Activated CD4-positive, alpha-beta T cell treated with anti-CD3 and anti-CD28 coated beads, Interleukin-2, amount 10 ng/mL, durations not matched to agents 7 days and 5 days (primary cell): ENCODE measurements at places on chromosomes 6 and 20. TPM values are rescaled to one million over a fixed set of nuclear protein-coding genes. Genes with fewer than 3 reads are reported as not detected.

GRCh38 chr6:11323666-11324452 is 91.4 kb upstream of the NEDD9 start:
- no peaks in the 10 kb centered on the region for H3K27me3 ChIP-seq
- no peak for DNase-seq
- no peak overlapping the region for H3K4me3 ChIP-seq
- H3K36me3 ChIP-seq, result peaks cover 47% of the 10 kb centered on the region
- no peak overlapping the region for H3K27ac ChIP-seq

DNA sequence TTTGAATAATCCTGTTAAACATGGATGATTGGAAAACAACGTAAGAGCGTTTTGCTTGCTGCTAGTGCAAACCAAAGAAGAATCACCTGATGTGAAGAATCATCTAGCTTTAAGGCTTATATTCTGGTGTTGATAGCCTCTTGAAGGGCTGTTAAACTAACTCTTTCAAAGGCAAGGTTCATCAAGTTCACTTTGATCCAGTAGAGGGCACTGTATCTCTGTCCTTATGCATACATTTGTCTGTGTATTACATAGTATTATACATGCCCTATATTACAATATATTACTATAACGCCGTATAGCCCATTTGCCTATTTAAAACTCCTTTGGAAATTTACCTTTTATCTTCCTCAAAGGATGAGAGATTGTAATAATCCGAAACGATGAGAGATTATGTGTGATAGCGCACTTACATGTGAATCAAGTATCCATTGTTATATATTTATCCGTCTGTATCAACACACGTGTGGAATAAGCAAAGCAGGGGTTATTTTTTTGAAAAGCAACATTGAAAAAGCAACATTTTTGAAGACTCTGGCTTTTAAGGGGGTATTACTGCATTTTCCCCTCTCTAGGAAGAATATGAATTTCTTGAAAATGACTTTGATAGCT is 50.8 kb upstream of the NRN1 start:
- H3K4me1 ChIP-seq, result no peaks in the 10 kb centered on the region
- H3K4me3 ChIP-seq, result no peak overlapping the region
- H3K36me3 ChIP-seq, result no peaks in the 10 kb centered on the region
- H3K27ac ChIP-seq, result no peak overlapping the region
- DNase-seq, result peak; percentile 39

DNA sequence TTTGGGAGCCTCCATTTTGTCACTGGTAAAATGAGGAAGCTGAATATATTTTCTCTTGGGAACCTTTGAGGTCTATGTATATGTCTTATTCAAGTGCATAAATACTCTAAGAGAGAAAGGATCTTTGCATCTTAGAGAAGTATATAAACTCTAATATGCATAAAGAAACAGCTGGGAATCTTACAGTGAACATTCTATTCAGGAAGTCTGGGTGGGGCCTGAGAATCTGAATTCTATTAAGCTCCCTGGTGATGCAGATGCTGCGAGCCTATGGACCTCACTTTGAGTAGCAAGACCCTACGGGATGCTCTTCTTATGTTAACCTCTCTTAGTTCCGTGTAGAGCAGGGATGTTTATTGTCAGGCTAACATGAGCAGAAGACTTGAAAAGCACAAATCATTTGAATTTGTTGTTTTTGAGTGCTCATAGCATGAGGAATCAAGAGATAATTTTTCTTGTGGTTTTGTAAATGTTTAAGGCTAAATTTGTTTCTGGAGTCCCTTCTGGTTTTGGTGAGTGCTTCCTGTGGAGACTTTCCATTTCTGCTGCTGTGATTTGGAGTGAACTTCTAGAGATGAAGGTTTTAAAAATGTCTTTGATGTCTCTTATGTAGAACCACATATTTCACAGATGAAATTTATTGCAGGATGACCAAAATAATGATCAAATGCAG is 281.2 kb upstream of the JAG1 start:
- H3K4me1 ChIP-seq, result no peaks in the 10 kb centered on the region
- H3K36me3 ChIP-seq, result no peaks in the 10 kb centered on the region
- H3K27me3 ChIP-seq, result no peaks in the 10 kb centered on the region
- H3K27ac ChIP-seq, result no peak overlapping the region

DNA sequence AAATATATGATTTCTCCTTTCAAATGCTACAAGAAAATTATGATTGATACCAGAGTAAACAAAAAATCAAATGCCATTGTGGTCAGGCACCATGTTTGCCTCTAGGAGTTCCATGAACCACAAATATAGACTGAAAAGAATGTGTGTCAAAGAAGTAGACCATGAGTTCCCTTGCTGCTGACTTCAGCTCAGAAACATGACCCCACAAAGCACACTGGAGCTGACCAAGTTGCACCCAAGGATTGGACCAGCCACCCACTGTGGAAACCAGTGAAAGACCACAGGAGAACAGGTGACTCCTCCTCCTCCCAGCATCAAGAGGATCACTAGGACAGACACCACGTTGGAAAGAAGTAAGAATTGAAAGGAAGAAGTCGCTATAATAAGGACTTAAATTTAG is 90.8 kb upstream of the TENT5A start:
- no peak overlapping the region for H3K27ac ChIP-seq
- no peaks in the 10 kb centered on the region for H3K4me1 ChIP-seq
- no peak for DNase-seq
- no peak overlapping the region for H3K4me3 ChIP-seq
- no peaks in the 10 kb centered on the region for H3K36me3 ChIP-seq

DNA sequence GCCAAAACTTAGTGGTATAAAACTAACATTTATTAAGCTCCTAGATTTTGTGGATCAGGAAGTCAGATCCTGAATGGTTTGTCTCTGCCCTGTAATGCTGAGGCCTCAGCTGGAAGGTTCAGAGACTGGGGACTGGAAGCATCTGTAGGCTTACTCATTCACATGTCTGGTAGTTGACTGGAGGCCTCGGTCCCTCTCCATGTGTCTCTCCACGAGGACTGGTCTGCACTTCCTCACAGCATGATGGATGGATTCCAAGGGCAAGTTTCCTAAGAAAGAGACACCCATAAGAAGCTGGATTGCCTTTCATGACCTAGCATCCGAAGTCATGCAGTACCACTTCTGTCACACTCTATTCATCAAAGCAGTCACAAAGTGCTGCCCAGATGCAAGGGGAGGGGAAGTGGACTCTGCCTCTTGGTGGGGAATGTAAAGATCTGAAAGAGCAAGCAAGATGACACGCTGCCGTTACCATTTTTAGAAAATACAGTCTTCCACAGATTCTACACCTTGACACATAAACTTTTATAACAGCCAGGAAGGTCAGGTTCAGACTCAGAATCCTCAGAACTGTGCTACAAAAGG is 17.2 kb upstream of the MDGA1 start:
- H3K27me3 ChIP-seq, result peaks cover 2% of the 10 kb centered on the region
- no peak overlapping the region for H3K27ac ChIP-seq
- H3K4me1 ChIP-seq, result peaks cover 9% of the 10 kb centered on the region
- H3K4me3 ChIP-seq, result no peak overlapping the region
- DNase-seq, result no peak

DNA sequence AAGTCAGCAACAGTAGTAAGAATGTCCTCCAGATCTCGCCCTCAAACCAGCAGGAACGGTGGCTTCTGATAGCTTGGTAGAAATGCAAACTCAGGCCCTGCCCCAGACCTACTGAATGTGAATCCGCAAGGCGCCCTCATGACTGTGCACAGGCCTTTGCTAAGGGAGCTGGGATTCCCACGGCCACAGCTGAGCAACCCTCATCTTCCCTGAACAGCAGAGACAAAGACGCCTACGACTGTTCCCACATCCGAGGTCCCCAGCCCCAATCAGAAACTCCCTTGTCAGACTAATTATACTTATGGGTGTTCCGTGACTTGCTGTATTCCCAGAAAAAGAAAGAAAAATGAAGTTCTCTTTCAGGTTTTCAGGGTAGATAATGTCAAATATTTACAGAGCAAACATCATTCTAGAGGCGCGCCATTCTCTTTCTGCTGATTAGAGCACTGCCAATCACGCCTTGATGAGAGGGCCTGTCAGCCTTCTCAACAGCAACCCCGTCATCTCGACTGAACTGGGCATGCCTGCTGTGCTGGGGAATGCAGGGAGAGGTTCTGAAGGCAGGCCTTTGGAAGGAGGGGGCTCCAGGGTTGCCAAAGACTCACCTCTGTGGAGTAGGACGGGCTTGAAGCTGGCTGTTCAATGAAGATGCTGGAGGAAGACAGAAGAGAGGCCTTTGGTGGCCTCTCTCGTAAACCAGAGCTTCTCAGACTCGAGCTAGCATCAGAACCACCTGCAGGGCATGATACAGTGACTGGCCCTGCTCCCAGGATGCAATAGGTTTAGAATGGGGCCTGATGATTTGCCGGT is 79.9 kb downstream of the ZNF217 start:
- H3K27ac ChIP-seq, result no peak overlapping the region
- H3K27me3 ChIP-seq, result no peaks in the 10 kb centered on the region
- no peaks in the 10 kb centered on the region for H3K4me1 ChIP-seq
- DNase-seq, result no peak
- H3K36me3 ChIP-seq, result no peaks in the 10 kb centered on the region

- DNase-seq, result no peak
- H3K27me3 ChIP-seq, result no peaks in the 10 kb centered on the region
- no peak overlapping the region for H3K4me3 ChIP-seq
- no peak overlapping the region for H3K27ac ChIP-seq
- peaks cover 32% of the 10 kb centered on the region for H3K4me1 ChIP-seq
- H3K36me3 ChIP-seq, result peaks cover 3% of the 10 kb centered on the region
Observed at GRCh38 chr6:45052325-45052724, 275.8 kb upstream of the RUNX2 start.

GRCh38 chr20:62480318-62480717 is 4.5 kb upstream of the GATA5 start:
- H3K27ac ChIP-seq, result no peak overlapping the region
- H3K27me3 ChIP-seq, result peaks cover 54% of the 10 kb centered on the region
- no peak overlapping the region for H3K4me3 ChIP-seq
- H3K36me3 ChIP-seq, result no peaks in the 10 kb centered on the region
- no peak for DNase-seq

DNA sequence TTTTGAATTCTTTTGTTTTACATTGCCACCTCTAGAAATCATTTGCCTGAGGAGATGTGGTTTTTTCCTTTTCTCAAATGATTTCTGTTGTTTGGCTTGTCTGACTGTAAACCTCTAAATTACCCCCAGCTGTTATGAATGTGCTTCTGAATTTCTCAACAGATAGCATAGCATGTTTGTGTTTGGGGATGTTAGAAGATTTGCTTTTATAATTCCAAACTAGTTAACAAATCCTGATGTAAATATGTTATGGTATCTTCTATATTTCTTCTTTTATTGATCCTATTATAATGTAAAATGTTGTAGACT is 31.6 kb upstream of the EZR start:
- DNase-seq, result no peak
- H3K4me1 ChIP-seq, result peaks cover 22% of the 10 kb centered on the region
- no peak overlapping the region for H3K4me3 ChIP-seq
- H3K27me3 ChIP-seq, result no peaks in the 10 kb centered on the region
- peak overlapping the region; percentile 87 for H3K27ac ChIP-seq
- H3K36me3 ChIP-seq, result peaks cover 2% of the 10 kb centered on the region

GRCh38 chr6:160156842-160157241 is 35.2 kb downstream of the SLC22A1 start:
- no peaks in the 10 kb centered on the region for H3K27me3 ChIP-seq
- H3K4me1 ChIP-seq, result no peaks in the 10 kb centered on the region
- no peak for DNase-seq
- H3K27ac ChIP-seq, result no peak overlapping the region

GRCh38 chr20:4352348-4352747 is 337.0 kb upstream of the RNF24 start:
- DNase-seq, result no peak
- H3K4me3 ChIP-seq, result no peak overlapping the region
- peaks cover 37% of the 10 kb centered on the region for H3K27me3 ChIP-seq
- peaks cover 3% of the 10 kb centered on the region for H3K36me3 ChIP-seq
- H3K4me1 ChIP-seq, result no peaks in the 10 kb centered on the region
- no peak overlapping the region for H3K27ac ChIP-seq

GRCh38 chr6:88119769-88120168 is 46.4 kb downstream of the CNR1 start:
- no peaks in the 10 kb centered on the region for H3K36me3 ChIP-seq
- H3K27me3 ChIP-seq, result no peaks in the 10 kb centered on the region
- H3K27ac ChIP-seq, result no peak overlapping the region
- H3K4me3 ChIP-seq, result no peak overlapping the region

GRCh38 chr6:44284121-44284520 is 13.9 kb downstream of the TMEM151B start:
- H3K4me3 ChIP-seq, result no peak overlapping the region
- H3K27ac ChIP-seq, result no peak overlapping the region
- DNase-seq, result no peak
- no peaks in the 10 kb centered on the region for H3K36me3 ChIP-seq

- no peaks in the 10 kb centered on the region for H3K27me3 ChIP-seq
- H3K4me3 ChIP-seq, result no peak overlapping the region
- no peak overlapping the region for H3K27ac ChIP-seq
- no peak for DNase-seq
- no peaks in the 10 kb centered on the region for H3K4me1 ChIP-seq
Observed at GRCh38 chr20:37786043-37786442, 92.2 kb downstream of the CTNNBL1 start.

DNA sequence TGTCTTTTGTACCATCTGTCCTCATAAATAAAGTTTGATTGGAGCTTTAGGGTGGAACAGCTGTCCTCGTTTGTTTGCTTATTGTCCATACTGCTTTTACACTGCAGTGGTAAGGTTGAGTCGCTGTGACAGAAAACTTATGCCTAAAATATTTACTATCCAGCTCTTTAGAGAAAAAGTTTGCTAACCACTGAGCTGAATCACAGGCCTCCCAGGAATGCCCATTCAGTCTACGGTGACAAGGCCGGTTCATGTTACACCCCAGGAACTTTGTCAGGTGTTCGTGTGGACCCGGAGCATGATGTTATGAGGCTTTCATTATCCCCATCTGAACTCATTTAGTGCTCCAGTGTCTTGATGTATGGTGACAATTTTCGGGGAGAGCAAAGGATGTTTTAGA is 401.1 kb downstream of the SAMD5 start:
- no peaks in the 10 kb centered on the region for H3K4me1 ChIP-seq
- peak overlapping the region; percentile 73 for H3K27ac ChIP-seq
- no peaks in the 10 kb centered on the region for H3K36me3 ChIP-seq
- H3K27me3 ChIP-seq, result no peaks in the 10 kb centered on the region
- DNase-seq, result no peak

GPR6 gene
- total RNA-seq, result not detected

SMOC2 gene
- total RNA-seq, result not detected

KCNQ2 gene
- total RNA-seq, result 0.12 TPM

CPXM1 gene
- total RNA-seq, result not detected

LPA gene
- total RNA-seq, result not detected
